ENCODE measurements at places on chromosomes 1 and 21. TPM values are rescaled to one million over a fixed set of nuclear protein-coding genes. Genes with fewer than 3 reads are reported as not detected.

DNA sequence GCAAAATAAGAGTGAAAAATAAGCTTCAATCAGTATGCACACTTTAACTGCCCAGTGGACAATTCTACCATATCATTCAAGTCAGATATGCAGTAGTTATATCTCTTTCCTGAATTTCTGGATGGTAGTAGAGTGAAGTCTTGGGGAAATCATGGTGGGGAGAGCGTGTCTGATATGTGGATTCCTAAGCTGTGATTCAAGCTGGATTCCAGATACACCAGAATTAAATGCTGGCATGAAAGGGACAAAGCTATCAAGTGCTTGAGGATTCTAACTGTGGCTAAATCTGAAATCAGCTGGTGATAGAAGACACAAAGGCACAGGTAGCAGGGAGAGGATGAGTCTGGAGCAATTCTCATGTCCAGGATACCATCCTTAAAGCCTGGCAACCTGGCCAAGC, 323.5 kb downstream of the DUSP10 start:
- DNase-seq: no peak

DNA sequence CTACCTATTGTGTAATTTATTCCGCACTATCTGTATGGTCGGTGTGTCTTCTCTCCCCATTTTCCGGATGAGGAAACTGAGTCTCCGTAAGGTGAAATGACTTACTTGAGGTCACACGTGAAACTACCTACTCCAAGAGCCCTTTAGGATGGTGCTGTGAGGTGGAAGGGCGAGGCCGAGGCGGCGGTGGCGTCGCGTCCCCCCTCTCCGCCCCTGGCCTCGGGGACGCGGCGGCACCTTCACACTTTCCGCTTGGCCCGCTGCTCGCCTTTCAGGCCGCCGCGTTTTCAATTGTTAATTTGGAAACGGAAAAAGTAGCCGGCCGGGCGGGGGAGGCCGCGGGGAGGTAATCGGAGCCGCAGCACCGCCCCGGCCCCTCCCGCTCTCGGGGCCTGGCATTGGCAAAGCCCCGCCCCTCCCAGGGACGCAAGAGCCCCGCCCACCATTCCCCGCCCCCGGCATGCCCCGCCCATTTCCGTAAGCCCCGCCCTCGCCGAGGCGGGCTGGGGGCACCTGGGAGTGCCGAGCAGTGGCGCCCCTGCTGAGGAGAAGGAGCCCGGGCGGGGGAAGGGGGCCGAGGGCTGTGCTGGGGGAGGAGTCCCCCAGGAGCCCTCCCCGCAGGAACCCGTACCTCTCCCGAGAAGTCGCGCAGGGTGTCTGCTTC, 18.6 kb downstream of the KCNQ4 start:
- peak; percentile 90 for DNase-seq

DNA sequence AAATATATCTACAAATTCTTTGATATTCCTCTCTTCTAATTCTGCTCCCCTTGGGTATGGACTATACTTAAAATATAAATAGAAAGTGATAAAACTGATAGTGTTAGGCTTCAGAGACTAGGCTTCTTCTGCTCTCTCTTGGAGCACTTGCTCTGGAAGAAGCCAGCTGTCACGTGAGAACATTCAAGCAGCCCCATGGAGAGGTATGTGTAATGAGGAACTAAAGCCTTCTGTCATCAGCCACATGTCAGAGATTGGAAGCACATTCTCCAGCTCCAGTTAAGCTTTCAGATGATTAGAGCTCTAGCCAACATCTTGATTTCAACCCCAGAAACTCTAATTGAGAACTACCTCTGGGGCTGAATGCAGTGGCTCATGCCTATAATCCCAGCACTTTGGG, 34.3 kb downstream of the XKR8 start:
- no peak for DNase-seq

- DNase-seq: no peak
These were observed 507.1 kb downstream of the SMYD3 start for GRCh38 chr1:245999697-246000637.

DNA sequence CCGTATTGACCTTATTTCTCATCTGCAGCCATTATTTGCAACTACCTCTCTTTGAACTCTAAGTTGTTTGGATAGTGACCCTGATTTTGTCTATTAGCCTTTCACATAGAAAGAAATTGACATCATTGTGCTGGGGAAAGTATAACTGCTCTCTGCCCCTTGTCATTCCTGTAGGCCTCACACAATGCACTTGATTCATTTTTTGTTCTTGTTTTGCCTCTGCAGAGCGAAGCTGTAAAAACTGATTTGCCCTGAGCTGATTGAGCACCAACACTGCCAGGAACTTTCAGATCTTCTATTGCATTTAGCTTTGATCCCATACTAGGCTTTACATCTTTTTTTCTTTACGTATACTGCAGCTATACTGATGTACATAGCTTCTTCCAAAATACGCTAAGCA, 167.2 kb upstream of the PTBP2 start:
- no peak for DNase-seq

DNA sequence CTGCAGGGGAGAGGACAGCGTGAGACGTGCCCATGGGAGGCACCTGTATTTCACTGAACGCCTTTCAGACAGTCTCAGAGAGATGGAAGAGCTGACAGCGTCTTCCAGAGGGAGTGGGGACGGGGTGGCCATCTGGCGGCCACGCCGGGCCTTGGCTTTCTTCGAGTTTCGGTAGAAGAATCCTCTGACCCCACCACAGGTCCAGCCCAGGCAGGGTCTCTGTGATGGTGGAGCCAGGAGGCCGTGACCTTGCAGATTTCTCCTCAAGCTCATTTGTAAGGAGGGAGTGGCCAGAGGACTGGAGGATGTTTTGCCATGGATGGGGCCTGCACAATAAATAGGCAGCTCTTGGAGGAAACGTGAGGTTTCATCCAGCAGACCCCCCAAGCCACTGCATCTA, 47.6 kb upstream of the ADARB1 start:
- no peak for DNase-seq

- DNase-seq: peak; percentile 45
These were observed 49.9 kb upstream of the HAO2 start for GRCh38 chr1:119318466-119319309.

DNA sequence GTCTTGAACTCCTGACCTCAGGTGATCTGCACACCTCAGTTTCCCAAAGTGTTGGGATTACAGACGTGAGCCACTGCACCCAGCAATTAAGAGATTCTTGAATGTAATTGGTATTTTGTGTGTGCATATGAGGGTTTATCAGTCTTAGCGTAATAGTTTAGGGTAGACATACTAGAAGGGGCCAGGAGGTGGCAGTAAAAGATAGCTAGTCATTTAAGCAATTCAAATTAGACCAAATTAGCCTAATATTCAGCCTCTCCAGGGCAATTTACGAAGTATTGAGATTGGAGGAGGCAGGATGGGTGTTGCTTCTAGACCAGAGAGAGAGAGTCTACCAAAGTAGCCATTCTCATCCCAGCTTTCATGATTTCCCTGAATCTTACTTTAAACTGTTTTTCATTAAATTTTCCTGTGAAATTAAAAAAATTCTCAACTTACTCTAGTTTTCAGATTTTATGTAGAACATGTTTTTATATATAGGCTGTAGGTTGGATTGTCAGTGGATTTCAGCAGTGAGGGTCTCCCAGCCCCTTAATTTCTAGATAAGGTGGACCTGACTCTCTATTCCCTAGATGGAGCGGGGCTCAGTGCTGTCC, 119.7 kb downstream of the HHAT start:
- DNase-seq: no peak

- no peak for DNase-seq
These were observed 29.3 kb downstream of the SOD1 start for GRCh38 chr21:31688603-31689368.

GRCh38 chr1:212774584-212774983, 17.0 kb downstream of the NSL1 start:
- DNase-seq: no peak

- no peak for DNase-seq
These were observed 34.7 kb downstream of the B3GALT5 start for GRCh38 chr21:39647476-39647875.

DNA sequence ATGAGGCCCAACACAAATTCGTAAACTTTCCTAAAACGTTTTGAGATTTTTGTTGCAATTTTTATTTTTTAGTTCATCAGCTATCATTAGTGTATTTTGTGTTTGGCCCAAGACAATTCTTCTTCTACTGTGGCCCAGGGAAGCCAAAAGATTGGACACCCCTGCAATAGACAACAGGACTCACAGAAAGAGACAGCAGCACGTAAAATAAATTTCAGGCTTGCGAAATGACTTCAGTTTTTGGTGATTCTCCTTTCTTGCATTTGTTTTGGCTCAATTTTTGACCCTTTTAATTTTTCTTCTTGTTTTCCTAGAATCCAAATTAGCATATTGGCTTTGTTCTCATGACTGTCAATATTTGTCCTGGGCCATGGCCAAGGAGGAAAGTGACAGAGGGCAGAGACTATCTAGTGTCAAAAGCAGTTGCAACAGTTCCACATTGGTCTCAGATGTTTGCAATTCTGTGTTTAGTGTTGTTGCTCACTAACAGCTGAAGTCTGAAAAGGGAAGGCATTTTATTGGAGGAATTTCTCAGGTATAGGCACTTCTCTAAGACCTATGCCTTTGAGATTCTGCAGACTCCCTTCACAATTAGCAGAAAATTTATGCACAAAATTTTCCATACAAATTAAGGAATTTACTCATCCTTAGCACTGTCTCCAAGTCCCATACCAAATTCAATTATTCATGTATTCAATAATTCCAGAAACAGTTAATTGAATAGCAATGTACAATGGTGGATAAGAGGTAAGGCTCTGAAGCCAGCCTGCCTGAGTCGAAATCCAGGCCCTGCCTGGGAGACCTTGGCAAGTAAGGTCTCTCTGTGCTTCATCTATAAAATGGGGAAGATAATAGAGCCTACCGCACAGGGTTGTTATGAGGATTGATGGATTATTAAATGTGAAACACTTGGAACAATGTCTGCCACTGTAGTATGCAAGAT, 160.9 kb upstream of the IVNS1ABP start:
- no peak for DNase-seq

GRCh38 chr1:107926436-107927080, 38.4 kb downstream of the VAV3 start:
- no peak for DNase-seq

GRCh38 chr1:58529284-58529683, 17.2 kb downstream of the OMA1 start:
- DNase-seq: no peak

DNA sequence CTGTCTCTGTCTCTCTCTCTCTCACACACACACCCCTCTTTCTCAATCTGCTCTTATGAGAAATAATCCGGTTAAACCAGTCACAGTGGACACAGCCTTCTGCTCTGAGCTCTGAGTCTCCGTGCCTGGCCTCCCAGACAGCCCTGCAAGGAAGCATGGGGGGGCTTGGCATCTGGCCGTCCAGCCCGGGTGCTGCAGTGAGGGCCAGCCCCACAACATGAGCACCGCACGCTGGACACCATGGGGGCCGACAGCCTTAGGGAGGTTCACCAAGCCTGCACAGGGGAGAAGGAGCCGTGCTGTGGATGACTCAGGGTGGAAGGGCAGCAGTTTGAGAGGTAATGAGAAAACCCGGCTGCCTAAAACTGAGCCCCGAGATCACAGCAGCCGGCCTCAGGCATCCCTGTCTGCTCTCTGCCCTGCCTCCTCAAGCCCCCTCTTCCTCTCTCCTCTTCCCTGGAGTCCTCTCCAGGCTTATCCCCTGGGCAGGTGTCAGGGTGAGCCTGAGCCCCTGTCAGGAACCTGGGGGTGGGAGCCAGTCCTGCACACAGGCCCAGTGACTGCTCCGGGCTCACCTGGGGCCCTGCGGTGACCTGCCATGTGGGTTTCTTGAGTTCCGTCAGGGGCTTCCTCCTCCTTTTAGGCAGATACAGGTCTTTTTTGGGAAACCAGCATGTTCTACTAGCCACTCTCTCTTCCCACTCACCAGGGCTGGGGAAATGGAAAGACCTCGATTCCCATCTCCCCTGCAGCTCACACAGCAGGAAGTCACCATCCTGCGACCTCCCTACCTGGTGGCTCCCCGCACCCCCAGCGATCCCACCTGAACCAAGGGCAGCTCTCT, 92.8 kb downstream of the ITPKB start:
- DNase-seq: no peak

- DNase-seq: no peak
These were observed 1.1 kb downstream of the SERTAD4 start for GRCh38 chr1:210233495-210234328.

- DNase-seq: no peak
These were observed 50.4 kb upstream of the DAB1 start for GRCh38 chr1:57474137-57474750.

DNA sequence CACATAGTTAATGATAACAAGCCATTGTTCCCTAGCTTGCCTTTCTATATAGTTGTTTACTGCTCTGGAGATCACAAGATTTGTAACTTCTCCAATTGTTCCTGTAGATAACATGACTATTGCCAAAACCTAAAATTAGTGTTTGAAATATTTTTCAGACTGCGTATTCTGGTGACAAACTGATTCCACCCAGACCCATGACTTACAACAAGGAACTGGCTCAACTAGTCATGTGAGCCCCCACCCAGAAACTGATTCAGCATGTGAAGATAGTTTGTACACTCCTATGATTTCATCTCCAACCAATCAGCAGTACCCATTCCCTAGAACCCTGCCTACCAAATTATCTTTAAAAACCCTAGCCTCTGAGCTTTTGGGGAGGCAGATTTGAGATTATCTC, 131.4 kb upstream of the BCL9 start:
- no peak for DNase-seq

DNA sequence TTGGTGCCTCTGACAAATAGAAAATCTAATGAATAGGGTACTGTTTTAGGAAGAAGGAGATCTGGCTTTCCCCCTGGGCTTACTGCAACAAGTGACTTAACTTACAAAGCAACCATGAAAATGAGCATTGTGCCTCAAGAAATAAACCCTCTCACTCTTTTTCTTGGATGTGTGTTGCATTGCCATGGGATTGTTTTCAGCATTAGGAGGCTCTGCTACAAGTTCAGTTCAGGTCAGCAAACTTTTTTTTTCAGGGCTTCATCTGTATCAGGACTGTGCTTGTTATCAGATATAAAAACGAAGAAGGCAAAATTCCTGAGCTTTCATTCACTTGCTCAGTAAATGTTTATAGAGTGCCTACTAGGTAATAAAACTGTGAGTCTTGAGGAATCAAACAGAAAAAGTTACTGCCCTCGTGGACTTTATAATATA, 37.8 kb upstream of the DOCK7 start:
- DNase-seq: no peak

GRCh38 chr1:48784301-48784700, 7.6 kb upstream of the BEND5 start:
- DNase-seq: no peak

DNA sequence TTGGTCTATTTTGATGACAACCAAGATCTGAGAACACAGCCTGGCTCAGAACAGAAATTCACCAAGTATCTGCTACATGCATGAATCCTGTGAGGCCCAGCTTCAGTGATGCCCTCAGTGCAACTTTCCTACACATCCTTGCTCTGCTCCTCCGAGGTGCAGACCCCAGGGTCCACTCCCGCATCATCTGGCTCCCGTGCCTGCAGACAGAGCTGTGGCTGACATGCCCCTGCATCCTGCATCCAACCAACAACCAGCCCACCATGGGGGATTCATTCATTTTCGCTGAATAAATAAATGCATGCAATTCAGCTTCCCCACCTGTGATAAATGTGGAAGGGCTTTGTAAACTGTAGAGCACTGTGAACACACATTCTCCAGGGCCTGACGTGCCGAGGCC, 112.3 kb downstream of the GLIS1 start:
- peak; percentile 22 for DNase-seq

The ADAM30 gene
- total RNA-seq: not detected

The DNAJC8 gene
- total RNA-seq: 114 TPM

The FCER1A gene
- total RNA-seq: not detected

The DCDC2B gene
- not detected for total RNA-seq

The ACTL8 gene
- not detected for total RNA-seq

The ADAMTS1 gene
- 0.89 TPM for total RNA-seq

The KRTAP19-3 gene
- total RNA-seq: not detected

The CTSK gene
- 5.7 TPM for total RNA-seq

The MRPL37 gene
- 122 TPM for total RNA-seq
